Astrocyte of the spinal cord (primary cell): ENCODE measurements at places on chromosomes 11 and 22.

DNA sequence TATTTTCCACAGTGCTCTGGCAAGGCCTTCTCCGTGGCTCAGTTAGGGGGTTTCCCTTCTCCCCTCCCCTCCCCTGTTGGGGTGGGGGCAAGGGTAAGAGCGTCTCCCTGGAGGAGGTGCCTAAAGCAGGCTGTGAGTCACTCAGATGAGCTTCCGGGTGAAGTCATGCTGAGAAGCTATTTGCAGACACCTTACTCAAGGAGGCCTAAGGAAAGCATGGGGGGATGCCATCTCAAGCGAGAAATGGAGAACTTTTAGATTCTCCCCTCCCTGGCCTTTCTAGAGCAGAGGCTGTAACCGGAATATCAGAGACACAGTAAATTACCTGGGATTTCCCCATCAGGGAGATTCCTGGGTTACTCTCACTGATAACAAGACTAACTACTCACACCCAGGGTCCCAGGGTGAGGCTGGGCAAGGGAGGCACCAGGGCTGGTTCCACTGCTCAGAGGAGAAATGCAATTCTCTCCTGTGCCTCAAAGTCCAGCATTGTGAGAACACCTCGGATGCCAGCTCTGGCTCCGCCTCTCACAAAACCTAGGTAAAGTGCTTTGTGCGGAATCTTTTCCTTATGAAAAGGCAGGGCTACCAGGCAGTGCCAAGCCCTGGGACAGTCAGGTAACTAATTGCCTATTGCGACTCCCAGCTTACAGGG is 123.6 kb downstream of the ABTB2 start:
- DNase-seq: peak; percentile 56

DNA sequence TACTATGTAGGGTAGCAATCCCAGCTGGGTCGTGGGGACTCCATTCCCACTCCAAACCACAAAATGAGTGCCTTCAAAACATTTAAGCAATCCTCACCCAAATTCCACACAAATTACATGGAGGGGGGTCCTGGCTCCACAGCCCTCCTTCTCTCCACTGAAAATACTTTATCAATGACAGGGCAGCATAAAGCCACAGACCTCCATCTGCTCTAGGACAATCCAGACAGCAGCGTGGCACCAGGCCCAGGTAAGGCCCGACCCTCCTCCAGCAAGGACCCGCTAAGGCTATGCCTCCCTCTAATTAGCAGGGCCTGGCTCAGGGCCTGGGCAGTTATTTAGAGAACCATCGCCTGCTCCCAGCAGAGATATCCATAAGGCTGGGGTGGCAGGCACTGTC is at the start of gene PANX3:
TSS of gene PANX3 (plus strand) at position 365 of the 400 bp plus-strand sequence. CDS start 129 bp downstream, outside the sequence.
- peak; percentile 24 for DNase-seq

GRCh38 chr22:19454156-19454555 is 6.6 kb upstream of the C22orf39 start:
- no peak for DNase-seq

GRCh38 chr22:32075997-32076760 is 33.1 kb downstream of the SLC5A1 start:
- DNase-seq: no peak

- DNase-seq: peak; percentile 46
Measured at GRCh38 chr11:94768602-94769541, 716 bp downstream of the AMOTL1 start.

DNA sequence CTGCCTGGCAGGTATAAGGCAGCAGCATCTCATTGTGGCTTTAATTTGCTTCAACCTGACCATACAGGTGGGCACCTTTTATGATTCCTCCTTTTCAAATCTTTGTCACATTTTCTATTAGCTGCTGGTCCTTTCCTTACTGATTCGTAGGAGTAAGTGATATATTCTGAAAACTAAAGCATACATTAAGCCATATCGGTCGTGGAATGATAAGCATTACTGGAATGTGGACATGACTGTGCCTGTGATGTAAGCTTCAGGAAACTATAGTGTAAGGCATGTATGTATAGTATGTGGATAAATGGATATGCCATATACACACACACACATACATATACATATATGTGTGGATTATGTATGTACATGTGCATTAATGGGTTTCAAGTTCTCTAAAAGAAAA is 20.8 kb downstream of the YPEL1 start:
- DNase-seq: no peak

- DNase-seq: no peak
Measured at GRCh38 chr11:93663021-93663420, 1.5 kb downstream of the CEP295 start.

DNA sequence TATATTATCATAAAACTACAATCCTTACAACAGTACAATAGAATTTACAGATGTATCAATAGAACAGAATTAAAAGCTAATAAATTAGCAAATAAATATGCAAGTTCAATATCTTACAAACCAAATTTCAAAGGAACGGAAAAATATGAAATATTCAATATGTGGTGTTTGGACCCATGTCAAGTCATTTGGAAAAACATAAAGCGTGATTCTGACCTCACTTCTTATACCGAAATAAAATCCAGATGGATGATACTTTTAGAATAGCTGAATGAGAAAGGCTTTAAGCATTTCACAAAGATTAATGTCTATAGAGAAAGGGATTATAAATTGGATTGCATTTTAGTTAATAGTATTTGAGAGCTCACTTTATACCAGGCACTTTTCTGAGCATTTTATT is 92.8 kb upstream of the TEAD1 start:
- DNase-seq: no peak

DNA sequence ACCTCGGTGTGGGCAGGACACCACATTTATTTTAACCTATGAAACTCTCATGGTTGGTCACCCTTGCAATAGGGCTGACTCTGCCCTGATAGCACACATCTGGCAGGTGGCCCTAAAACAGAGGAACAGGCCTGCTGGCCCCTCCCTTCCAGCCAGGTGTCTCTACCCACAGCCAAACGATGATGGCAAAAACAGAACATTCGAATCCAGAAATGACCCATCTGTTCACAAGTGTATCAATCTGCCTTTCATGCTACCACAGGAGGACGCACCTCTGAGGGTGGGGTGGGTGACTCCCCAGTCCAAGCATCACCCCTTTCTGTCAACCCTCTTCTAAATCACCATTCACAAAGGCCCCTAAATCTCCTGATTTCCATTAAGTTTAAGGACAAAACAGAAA is 118.1 kb downstream of the ETS1 start:
- no peak for DNase-seq

DNA sequence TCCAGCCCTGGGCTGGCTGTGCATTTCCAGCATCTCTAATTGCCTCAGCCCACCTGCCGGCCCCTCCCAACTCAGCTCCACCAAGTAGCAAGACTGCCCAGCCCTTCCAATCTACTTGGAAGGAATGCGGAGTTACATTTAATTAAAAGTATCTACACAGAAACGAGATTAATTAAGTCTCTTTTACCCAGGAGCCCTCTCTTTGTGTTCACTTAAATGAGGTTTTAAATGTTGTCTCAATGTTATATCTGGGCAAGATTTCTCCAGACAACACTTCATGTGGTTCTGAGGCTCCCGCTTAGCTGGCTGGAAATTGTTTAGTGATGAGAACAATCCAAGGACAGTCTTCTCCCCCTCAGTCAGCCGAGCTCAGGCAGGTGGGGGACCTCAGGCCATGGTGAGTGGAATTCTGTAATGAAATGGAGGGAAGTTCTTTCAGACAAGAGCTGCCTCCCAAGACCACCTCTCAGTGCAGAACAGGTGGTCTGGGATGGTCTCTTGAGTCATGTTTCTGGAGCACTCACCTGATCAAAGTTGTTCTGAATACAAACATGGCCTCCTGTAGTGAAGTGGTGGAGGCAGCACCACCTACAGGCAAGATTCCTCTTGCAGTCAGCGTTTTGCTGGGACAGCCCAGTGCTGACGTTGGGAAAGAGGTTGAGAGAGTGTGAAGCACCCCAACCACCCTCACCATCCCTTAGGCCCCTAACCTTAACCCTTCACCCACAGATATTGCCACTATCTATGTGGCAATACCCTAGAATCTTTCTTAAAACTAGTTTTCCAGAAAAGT is 371.6 kb downstream of the CADM1 start:
- DNase-seq: no peak

DNA sequence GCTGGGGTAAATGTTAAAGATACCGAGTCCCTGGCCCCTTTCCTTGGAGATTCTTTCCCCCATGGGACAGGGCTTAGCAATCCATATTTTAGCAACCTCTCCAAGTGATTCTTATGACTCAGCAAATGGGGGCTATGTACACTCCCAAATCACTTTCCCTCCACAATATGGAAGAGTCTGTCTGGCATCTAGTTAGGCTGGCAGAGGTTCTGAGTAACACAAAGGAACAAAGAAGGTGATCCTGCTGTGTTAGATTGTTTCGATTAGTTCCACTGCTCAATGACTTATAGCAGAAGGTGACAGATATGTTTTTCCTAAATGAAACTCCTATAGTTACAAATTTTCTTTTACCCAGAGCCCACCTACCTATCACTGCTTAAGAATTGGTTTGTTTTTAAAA is 154.0 kb upstream of the SYT13 start:
- DNase-seq: no peak

GRCh38 chr22:24875862-24876506 is 70.0 kb downstream of the SGSM1 start:
- DNase-seq: no peak

GRCh38 chr11:74380746-74381439 is 17.3 kb downstream of the PGM2L1 start:
- DNase-seq: peak; percentile 25

GRCh38 chr11:123304828-123305466 is 109.9 kb upstream of the CLMP start:
- no peak for DNase-seq

DNA sequence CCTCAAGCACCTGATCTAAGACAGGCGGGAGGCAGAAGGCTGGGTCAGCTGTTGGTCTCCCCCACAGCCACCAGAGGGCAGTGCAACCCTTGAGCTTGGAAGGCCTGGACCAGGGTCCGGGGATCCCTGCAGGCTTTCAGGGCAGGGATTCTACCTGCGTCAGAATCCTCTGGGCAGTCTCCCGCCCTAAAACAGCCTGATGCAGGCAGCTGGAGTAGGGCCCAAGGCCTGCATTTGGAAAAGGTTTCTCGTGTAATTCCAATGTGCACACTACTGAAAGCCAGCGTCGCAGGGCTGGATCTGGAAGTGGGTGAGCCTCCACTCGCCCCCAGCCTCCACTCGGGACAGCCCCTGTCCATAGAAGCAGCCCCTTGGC is 31.8 kb downstream of the BID start:
- DNase-seq: peak; percentile 68

DNA sequence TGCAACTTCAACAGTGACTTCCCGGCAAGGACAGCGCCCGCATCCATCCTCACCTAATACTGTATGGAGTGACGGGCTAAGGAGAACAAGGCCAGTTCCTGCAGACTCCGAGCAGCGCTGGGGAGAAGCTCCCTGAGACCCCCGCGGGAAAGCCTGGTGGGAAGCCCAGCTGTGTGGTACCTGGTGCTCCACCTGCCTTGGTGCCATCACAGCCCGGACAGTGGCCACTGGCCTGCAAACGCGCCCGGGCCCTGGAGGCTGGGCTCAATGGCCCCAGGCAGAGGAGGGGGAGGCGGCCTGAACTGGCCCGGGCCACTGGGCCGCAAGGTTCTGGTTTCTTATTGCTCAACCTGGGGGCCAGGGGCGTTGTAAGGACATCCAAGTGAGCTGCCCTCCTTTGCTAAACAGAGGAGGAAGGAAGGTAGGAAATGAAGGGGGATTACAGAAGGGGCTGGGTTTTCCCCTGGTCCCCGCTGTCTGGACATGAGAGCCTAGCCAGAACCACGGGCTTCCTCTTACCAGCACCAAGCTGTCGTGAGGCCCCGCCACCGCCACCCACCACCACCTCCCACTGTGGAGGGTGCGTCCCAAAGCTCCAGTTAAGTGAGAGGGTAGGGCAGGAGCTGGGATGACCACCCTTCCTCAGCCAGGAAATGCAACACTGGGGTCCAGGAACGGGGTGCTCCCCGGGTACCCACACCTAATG is 8.5 kb upstream of the CDC42BPG start:
- no peak for DNase-seq

GRCh38 chr11:70029115-70029860 is 48.8 kb upstream of the ANO1 start:
- no peak for DNase-seq

DNA sequence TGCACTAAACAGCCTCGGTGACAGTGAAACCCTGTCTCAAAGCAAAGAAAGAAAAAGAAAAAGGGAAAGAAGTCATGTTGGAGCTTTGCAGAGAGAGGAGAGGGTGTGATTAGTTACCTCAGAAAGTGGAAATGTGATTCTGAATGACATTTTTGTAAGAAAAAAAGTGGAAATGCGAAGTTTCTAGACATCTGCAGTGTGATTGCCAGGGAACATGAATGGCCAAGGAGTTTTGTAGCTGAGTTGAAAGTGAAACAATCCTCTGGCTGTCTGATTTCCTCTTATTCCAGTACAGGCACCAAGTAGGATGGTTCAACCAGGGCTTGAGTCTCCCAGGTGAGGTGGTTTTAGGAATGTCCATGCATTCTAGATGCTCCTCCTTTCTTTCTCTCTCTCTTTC is 17.8 kb upstream of the SYVN1 start:
- DNase-seq: no peak

DNA sequence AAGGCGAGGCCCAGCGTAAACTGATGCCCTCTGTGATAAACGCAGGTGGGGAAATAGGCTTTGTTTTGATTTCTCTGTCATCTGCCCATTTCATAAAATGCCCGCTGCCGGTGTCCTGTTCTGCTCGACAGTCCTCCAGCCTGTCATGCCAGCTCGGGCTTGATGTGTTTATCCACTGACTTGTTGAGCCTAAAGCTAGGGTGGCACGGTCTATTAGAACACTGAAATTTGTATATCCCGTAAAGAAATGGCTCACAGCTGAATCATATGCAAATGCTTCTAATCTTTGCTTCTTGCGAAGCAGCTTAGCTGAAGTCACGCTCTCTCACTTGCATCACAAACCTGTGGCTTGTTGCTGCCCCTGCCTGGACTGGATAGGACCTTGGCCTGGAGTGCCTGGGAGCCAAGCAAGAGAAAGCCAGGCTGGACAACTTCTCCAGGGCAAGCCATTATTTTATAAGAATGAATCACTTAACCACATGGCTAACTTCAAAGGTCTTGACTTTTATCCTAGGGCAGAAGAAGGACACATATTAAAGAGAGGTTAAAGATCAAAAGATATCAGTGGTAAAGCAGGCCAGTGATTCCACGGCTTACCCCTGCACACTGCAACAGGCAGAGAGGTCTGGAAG is 33.1 kb downstream of the EHF start:
- DNase-seq: peak; percentile 90

- peak; percentile 5 for DNase-seq
Measured at GRCh38 chr11:104858882-104859775, 39.1 kb downstream of the CASP12 start.
